GM04503 (cell line): ENCODE measurements at places on chromosomes 5 and 9.

- DNase-seq: no peak
These were observed 42.7 kb upstream of the PLPP1 start for GRCh38 chr5:55577353-55578060.

DNA sequence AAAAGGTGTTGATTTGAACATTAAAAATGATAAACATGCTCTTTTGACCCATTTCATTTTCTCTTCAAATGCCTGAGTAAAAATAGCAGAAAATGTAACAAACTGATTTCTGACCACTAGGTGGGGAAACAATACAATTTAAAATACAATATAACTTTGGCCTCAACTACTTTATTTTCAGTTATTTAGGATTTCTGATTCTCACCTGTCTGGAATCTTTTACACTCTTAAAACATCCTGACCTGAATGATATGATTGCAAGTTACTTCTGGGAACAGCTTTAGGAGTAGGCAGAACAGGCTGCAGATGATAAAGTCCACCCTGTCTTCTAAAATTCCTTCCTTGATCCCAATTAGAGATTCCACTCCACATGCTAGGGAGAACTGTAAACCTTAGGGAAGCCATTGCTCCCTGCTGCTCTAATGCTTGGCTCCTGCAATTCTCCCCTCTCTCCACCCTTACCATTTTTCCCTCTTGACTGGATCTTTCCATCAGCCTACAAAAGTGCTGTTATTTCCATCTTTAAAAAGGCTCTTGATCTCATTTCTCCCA is 70.3 kb downstream of the FYB1 start:
- no peak for DNase-seq

DNA sequence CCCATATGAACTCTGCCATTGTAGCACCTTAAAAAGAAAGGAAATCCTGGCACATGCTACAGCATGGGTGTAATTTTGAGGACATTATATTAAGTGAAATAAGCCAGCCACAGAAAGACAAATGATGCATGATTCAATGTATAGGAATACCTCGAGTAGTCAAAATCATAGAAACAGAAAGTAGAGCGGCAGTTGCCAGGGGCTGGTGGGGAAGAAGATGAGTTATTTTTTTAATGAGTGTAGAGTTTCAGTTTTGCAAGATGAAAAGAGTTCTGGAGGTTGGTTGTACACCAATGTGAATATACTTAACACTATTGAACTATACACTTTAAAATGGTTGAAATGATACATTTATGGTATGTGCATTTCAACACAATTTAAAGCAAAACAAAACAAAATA is 133.0 kb downstream of the ZDHHC21 start:
- DNase-seq: no peak

DNA sequence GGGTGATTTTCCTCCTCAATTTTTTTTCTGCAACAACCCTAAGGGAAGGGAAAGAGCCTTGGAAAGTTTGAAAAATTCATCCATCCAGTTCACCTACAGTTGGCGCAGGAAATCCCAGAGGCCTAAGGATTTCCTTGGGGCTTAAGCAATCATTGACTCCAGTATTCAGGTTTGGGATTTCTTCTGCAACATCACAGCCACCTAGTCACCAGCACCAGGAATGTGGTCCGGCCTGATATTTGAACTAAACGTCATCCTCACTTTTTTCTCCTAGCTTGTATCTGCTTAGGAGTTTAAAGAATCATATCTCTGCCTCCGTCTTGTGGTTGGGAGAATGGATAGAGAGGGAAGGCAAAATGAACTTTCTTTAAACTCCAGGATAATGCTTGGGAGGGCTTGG is 20.2 kb upstream of the TLE4 start:
- DNase-seq: no peak

DNA sequence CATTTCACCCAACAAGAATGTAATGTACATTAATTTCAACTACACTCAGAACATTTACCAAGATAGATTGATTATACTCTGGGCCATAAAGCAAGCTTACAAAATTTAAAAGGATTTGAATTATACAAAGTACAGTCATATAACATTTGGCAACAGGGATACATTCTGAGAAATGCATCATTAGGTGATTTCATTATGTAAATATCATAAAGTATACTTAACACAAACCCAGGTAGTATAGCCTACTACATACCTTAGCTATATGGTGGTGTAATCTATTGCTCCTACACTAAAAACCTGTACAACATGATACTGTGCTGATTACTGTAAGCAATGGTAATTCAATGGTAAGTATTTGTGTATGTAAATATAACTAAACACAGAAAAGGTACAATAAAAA is 202.9 kb downstream of the MPDZ start:
- DNase-seq: no peak

GRCh38 chr5:10311595-10312425 is 4.1 kb upstream of the CMBL start:
- no peak for DNase-seq

DNA sequence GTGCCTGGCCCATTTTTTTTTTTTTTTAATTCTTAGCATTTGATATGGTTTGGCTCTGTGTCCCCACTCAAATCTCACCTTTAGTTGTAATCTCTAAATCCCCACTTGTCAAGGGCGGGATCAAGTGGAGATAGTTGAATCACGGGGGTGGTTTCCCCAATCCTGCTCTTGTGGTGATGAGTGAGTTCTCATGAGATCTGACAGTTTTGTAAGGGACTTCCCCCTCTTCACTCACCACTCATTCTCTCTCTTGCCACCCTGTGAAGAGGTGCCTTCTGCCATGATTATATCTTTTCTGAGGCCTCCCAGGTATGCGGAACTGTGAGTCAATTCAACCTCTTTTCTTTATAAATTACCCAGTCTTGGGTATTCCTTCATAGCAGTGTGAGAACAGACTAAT is 27.2 kb downstream of the NDUFAF2 start:
- DNase-seq: no peak

DNA sequence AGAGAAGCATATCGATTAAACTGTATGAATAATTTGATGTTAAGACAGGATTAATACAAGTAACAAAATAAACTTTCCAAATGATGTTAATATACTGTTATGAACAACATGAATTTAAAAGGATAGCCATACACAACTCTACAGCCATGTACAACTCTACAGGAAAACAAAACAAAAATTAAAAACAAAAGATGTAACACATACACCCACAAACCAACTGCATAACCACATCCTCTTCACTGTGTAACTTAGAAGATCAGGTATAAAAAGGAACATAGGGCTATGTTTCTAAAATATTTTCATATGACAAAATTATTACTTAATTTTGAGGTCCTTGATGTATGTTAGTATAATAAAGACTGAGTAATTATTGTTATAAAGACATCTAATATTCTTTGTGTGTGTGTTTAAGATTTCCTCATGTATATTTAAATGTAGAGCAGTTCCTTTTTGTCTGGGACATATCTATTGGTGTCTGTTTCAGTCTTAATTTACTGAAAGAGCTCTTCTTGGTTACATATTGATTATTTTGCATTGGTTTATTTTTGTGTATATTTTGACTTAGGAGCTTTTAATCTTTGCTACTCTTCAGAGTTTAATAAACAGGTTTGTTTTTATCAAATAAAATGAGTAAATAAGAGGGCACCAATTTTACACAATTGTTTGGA is 966.8 kb upstream of the CTNND2 start:
- DNase-seq: no peak

DNA sequence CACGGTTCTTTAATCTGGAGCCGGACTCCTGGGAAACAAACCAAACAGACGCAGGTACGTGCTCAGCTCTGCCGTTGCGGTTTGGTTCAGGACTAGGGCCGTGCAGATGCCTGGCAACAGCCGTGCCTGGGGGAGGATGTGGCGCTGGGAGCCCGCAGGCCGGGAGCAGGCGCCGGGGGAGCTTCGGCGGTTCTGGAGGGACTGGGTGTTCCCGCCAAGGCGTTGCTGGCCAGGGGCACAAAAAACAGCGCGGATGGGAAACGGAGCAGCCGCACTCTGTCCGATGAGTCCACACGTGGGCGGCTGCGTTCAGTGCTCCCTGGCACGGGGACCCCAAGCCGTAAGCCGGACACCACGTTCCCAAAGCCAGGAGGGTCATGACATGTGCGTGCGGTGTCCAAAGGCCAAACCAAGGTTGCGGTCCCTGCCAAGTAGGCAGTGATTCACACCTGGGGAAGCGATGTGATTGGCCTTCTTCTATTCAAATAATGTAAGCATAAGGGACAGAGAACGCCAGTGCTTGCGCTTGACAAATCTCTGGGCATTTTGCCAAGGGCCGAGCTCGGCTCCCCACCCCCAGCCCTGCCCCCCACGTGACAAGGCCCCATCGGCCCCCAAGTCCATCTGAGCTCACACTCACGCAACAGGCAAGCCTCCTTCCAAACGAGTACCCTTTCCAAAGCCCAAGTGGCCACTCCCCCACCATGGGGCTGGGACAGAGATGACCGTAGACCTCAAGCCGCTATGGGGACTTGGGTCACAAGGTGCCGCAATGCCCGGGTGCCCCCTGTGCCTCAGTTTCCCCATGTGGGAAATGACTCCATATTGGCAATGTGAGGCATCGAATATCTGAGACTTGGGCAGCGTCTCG is 49.7 kb upstream of the NKD2 start:
- DNase-seq: peak; percentile 37

DNA sequence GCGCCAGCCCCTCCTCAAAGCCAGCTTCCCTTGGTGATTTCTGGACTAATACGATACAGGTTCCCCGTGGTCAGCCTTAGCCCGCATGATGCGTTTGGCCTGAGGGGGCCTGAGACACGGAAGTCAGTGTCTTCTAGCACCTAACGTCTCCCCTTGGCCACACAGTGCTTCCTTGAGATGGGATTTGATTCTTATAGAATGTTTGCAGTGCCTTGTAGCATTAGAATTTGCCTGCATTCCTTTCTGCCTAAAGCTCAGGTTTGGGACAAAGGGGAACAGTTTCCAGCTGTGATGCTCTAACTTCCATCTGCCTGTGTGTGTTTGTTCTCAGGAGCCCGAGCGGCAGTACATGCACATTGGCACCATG is 34.4 kb downstream of the CFAP90 start:
- no peak for DNase-seq

DNA sequence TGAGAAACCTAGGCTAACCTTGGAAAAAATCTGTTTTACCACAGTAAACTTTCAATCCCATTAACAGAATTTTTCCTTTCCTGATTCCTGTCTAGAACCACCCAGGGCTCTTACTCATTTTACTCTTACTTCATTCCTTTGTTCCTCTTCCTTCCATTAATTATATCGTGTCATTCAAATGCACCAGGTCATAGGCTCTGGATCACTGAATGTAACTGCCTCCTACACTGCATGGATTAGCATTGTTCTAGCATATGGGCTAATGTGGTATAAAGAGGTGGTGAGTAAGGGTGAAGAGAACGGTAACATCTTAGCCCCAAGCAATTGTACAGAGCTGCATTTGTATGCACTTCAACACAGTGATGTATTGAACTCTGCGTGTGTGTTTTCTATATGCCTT is 49.5 kb upstream of the SPINK5 start:
- DNase-seq: no peak

GRCh38 chr5:6728011-6728794 is 15.0 kb downstream of the TENT4A start:
- no peak for DNase-seq

DNA sequence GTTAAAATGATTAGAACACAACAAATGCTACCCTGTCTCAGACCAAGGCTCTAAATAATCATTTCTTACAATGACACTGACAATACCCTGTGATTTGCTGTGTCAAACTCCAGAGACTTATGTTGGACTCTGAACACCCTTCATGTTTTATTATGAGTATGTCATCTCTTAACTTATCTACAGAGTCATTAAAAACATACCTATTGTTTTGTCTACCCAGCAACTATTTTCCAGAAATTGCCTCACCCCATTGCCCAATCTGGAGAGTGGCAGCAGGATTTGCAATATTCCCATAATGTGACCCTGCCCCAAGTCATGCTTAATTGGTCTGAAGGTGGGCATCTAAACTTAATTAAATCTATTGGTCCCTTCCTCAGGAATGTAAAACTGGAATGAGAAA is 23.0 kb upstream of the KIF2A start:
- DNase-seq: no peak

GRCh38 chr5:175079707-175080106 is 355.3 kb downstream of the MSX2 start:
- DNase-seq: no peak

- DNase-seq: no peak
These were observed 5.1 kb upstream of the SEPTIN8 start for GRCh38 chr5:132782101-132782500.

DNA sequence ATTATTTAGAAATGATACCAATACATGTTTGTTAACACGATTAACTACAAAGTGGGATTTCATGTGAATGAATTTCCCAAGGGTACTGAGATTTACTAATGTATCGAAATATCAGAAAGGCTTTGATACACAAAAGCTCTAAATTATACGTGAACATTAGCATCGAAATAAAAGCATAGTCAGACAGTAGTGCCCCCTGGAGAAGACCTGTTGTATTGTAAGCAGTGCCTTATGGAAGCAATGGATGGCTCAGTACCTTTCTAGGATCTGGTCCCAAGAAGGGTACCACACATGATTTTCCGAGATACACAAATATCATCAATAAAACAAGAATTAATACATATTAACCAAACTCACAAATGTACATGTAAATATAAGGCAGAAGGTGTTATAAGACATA is 153.8 kb downstream of the CDH12 start:
- no peak for DNase-seq

DNA sequence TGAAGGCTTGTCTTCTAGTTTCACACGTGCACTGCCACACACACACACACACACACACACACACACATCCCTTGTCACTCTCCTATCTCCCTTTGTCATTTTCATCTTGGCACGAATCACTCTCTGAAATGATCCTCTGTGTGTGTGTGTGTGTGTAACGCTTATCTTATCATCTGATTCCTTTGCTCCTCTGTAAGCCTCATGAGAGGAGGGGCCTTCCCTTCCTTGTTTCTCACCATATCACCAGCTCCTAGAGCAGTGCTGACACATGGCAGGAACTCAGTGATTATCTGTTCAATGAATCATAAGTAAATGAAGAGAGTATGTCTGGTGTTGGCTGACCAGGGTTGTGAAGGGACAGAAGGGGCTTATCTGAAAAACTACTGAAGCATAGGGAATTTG is 53.3 kb downstream of the PDE4D start:
- no peak for DNase-seq

DNA sequence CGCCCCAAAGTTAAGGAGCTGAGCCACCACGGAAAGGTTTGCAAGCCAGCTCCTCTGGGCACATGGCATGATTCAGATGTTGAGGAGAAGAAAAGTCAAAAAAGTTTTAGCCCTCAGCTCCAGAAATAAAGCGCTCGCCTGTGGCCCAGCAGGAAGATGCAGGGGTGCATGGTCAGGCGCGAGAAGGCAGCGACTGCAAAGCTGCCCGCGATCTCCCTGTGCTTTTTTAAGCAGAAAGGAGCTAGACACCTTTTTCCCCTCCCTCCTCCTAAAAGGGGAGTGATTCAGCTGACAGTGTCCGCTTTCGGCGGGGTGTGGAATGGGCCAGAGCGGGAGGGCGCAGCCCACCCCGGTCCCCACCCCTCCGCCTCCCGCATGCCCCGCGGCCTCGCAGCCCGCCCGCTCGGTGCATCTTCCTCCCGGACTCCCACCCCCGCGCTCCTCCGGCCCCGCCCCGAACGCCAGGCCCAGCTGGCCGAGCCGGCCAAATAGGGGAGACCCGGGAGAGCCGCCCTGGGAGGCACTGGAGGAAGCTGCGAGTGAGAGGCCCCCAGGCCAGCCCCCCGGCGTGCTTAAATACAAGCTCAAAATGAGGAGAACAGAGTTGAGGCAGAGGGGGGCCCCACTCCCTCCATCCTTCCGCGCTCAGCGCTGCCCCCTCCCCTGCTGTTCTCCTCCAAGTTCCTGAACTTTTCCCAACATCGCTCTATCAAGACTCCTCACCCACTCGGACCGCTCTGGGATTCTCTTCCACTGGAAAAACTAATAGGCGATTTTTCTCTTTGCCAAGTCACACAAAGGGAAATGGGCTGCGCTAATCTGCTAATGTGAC is at the start of gene ADAMTS12:
TSS of gene ADAMTS12 (minus strand) at position 203 of the 832 bp plus-strand sequence. CDS start at position 69, 134 bp downstream.
- DNase-seq: no peak

- no peak for DNase-seq
These were observed 220.1 kb downstream of the PRR16 start for GRCh38 chr5:120684213-120684612.
